ENCODE measurements at places on chromosomes 5 and 9.

DNA sequence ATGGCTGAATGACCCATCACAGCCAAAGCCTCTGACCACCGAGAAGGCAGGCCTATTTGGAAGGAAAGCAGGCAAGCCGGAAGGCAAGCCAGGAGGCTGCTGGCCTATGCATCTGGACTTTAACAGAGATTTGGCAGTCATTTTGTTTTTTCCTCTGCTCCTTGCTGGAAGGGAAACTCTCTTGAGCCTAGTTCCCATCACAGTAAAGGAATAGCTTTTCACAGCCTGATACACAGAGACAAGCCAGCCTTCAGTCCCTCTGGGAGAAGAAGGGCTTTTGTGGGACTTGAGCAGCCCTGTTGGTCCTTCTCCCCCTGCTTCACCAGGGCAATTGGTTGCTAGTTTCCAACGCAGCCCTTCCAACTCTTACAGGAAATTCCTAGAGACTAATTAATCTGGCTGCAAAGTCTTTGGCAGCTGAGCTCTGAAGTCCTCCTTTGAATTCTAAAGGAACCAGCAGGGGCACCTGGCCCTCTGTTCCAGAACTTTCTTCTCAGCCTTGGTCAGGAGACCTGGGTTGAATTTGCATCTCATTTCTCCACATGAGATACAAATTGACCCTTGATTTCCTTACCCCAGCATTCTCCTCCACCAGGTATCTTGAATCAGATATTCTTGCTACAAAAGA is 157.3 kb upstream of the EPB41L4A start:
- no peak for DNase-seq

DNA sequence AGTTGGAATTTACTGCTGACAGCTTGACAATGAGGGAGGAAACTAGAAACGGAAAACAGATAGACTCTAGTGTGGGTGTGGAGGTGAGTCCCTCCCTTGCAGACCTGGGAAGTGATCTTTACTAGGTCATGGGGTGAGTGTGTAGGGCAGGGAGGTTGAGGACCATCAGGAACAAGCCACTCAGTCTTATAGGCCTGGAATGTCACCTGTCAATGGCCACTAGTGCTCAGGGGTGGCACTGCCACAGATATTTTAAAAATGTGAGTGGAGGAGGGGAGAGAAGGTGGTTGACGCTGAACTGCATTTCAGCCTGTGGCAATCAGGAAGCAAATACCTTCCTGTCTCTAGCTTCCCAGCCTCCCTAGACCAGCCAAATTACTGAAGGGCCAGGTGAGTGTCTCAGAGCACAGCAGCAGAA is 9.0 kb downstream of the OR2S2 start:
- DNase-seq: no peak

DNA sequence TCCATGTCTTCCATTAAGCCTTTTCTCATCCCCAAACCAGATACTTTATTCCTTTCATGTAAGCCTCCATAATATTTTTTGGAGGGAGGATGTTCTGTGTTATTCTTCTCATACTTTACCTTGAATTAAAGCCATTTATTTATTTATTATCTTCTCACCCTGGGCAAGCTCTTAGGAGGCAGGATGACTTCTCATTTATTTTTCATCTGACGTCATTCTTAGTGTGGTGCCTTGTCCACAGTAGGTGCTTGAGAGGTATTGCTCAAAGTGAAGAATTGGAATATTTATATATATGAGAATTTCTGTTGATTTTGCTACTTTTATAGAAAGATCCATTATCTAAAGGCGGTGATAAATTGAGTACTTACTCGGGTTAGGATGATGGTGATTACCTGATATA is 458.3 kb upstream of the ACTBL2 start:
- no peak for DNase-seq

- DNase-seq: no peak
Observed at GRCh38 chr5:155540000-155540595, 526.5 kb downstream of the KIF4B start.

- no peak for DNase-seq
Observed at GRCh38 chr5:116135344-116135743, 50.5 kb downstream of the COMMD10 start.

- DNase-seq: no peak
Observed at GRCh38 chr5:120396186-120396585, 67.9 kb upstream of the PRR16 start.

- DNase-seq: no peak
Observed at GRCh38 chr9:95246547-95246946, 71.0 kb downstream of the FANCC start.

GRCh38 chr9:129280623-129281271 is 102.7 kb upstream of the IER5L start:
- no peak for DNase-seq

GRCh38 chr5:168989731-168990505 is 311.0 kb downstream of the SLIT3 start:
- DNase-seq: no peak

- no peak for DNase-seq
Observed at GRCh38 chr5:156109317-156110023, 217.5 kb upstream of the SGCD start.

- DNase-seq: no peak
Observed at GRCh38 chr9:126156898-126157297, 169.7 kb upstream of the MVB12B start.

GRCh38 chr5:612498-613424 is 621 bp downstream of the CEP72 start:
- no peak for DNase-seq

DNA sequence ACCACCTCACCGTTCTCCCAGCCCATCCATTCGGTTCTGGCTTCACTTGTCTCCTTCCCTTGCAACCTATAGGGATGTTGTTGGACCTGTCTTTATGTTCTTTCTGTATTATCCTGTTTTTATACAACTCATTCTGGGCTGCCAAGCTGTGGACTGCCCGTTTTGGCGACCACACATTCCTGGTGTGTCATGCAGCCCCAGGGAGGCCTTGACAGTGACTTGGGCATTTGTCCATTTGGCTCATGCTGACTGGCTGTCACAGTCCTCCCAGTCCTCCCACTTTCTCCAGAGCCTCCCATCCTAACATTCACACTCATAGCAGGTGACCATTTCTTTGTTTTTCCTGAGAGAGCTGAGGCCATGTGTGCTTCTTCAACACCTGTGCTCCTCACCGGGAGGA is 136.4 kb downstream of the SLF1 start:
- DNase-seq: no peak

GRCh38 chr5:156399323-156399722 is 72.4 kb downstream of the SGCD start:
- no peak for DNase-seq

DNA sequence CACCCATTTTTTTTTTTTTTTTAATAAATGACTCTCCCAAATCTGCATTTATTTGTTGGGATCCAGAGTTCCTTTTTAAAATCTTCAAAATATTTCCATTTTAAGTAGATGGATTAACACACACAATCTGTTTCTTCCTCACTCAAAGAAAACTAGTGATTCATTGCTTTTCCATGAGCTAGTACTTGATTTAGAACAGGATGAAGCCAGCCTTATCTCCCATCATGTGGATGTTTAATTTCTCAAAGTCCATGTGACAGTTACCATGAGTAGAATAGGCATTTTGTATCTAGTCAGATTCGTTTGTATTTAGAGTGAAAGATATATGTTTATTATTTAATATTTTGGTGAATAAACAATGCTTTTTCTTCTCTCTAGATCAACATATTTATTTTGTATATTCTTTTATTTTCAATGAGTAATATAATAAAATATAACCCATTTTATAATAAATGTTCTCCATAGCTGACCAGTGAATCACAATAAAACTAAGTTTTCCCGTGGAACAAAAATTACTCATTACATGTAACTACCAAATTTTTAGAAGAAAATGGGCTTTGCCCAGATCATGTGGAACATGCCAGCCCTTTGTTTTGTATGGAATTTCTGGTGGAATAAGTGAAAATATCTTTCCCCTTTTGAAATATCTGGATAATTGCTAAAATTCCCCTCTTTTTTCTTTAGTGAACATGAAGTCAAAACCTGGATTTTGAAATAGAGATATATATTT is 54.9 kb upstream of the RPS23 start:
- no peak for DNase-seq

Measured in NCI-H345 (cell line).